ENCODE measurements at places on chromosomes 11 and 22. TPM values are rescaled to one million over a fixed set of nuclear protein-coding genes. Genes with fewer than 3 reads are reported as not detected.

DNA sequence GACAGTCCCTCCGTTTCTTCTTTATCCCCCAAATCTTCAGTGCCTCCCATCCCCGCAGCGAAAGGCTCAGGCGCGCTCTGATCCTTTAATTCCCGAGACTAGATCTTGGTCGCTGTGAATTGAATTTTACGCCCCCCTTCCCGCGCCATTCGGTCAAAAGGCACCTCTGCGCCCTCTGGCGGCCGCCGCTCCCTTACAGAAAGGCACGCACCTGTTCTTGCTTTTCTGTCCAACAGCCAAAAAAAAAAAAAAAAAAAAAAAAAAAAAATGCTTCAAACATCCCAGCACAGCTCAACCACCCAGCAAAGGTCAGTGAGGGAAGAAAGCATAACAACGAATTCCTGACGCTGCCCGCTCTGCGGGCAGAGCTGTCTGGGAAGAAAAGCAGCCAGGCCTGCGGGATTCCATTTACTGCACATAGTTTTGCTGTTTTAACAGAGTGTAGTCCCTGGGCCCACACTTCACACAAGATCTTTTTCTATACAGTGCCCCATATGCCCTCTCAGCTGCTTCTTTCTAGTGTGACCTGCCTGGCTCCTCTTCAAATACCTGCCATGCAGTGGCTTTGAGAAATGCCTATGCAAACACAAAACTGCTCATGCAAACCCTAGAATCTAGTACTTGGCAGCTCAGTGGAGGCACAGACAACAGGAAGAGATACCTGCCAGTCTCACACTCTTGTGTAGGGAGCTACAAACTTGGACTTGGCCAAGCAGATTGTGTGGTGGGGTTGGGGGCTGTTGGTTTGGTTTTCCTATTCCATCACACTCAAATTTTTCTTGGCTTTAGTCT lies 1.3 kb upstream of the ESAM start:
- peak; percentile 84 for DNase-seq

DNA sequence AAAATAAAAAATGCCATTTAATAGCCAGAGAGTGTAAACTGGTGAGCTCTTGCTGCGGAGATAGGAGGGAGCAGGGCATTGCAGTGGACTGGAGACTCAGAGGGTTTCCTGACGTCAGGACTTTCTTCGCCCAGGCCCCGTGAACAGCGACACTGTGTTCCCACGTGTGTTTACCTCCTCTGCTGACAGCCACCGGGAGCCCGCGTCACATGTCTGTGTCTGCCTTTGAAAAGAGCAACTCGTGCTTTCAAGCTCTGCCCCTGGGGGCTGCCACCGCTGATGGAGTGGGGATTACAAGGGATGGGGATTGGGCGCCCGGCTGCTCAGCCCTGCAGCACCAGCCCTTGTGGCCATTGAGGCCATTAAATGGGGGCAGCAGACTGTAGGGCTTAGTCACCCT lies 3.3 kb downstream of the TANGO2 start:
- DNase-seq: peak; percentile 53

GRCh38 chr22:27775758-27776649 lies 25.6 kb downstream of the MN1 start:
- peak; percentile 26 for DNase-seq

DNA sequence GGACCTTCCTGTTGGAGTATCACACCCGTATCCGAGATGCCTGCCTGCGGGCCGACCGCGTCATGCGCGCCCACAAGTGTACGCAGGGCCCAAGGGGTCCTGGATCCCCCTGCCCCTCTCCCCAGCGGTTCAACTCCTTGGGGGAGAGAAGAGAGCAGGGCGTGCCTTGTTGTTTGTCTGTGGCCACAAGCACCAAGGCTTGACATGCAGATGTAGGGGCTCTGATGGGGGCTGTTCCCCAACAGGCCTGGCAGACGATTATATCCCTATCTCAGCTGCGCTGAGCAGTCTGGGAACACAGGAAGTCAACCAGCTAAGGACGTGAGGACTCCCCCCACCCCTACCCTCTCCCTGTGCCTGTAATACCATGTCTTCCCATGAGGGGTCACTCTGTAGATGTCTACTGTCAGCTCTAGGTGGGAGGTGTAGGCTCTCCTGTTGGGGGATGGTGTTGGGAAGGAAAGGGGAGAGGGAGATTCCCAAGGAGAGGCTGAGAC lies 6.8 kb downstream of the CFL1 start:
- no peak for DNase-seq

- no peak for DNase-seq
Measured at GRCh38 chr11:46898396-46899095, 19.8 kb downstream of the LRP4 start.

DNA sequence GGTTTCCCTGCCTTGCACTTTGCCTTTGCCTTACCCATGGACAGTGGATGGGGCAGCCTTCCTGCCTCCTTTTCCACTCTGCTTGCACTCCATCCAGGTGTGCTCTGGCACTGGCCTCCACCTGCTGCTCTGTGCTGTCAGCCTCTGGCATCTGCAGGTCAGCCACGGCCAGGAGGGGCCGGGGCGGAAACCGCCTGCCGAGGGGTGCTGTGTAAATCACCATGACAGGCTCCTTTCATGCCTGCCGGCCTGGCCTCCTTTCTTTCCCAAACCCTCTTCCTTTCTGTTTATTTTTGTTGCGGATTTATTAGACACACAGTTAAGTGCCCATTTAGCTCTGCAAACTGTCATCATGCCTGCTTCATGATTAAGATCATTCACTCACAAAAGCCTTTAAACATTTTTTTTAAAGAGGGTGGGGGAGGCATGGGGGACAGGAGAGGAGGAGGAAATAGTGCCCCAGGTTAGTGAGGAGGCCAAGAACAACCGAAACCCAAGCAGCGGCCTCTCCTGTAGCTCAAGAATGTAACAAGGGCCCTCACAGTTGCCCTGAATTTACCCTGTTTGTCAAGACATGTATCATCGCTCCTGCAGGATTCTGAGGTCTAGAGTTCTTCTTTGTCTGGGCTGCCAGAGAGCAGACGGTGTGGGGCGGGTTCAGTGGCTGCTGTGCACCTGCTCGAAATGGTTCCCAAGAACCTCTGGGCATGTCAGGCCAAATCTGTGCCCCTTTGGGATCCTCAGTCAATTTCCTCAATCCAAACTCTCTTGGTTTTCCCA lies 83.3 kb downstream of the BARX2 start:
- no peak for DNase-seq

- DNase-seq: no peak
Measured at GRCh38 chr11:124861670-124862069, 3.6 kb upstream of the ROBO3 start.

DNA sequence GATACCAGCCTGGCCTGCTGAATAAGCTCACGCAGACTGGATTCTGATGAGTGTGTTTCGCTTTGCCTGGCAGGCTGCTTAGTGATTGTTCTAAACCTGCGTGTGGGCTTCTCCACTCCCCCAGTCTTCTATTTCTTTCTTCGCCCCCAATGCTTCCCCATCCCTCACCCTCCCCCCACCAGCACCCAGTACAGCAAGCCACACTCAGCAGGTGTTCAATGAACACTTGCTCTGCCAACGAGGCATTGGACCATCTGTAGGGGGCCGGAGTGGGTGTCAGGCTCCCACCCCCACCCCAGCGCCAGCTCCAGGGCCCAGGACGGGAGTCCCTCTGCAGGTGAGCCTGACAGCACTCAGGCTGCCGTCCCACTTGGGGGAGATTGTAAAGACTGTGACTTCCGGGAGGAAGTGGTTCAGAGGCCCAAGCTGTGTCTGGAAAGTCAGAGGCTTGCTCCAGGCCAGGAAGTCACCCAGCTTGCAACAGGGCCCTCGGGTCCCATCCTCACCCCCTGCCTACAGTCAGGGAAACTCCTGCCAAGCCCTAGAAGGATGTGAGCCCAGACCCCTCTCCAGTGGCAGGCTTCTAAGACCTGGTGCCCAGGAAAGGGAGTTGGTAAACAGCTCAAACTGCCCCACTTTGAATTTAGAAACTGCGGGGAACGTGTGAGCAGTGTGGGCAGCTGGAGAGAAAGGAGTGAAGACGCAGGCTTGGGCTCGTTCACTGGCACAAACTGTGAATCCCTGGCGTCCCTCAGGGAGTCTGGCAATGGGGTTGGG lies 66.3 kb upstream of the PRDM11 start:
- no peak for DNase-seq

DNA sequence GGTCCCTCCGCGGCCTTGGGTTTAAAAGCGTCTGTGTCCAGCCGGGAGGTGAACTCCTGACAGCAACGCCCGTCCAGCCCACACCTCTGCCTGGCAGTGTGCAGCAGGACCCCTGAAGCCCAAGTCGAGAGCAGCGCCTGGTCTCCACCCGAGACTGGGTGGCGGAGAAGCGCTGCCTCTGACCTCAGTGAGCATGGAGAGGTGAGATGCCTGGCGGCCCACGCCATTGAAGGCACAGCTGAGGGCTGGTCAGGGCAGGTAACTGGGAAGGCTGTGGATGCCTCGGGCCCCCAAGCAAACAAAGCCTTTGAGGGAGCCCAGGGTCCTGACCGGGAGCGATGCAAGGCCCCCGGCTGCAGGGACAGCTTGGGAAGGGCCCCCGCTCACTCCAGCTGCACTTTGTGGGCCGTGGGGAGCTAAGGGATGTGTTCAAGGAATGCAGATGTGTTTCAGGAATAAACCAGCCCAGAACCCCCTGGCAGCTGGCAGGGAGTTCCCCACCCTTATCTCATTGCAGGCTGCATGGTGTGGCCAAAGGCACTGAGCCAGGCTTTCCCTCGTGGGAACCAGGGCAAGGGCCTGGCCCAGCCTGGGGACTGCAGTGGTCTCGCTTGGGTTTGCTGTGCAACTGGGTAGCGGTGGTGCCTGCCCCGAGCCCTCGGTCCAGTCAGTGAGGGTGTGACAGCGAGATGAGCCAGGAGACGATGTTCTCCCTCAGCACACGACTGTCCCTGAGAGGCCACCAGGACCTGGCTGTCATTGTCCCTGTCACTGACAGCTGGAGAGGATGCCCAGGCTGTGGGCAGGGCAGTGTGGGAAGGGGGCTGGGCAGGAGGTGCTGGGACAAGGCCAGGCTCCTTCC lies 92.5 kb downstream of the WNT7B start:
- peak; percentile 49 for DNase-seq

DNA sequence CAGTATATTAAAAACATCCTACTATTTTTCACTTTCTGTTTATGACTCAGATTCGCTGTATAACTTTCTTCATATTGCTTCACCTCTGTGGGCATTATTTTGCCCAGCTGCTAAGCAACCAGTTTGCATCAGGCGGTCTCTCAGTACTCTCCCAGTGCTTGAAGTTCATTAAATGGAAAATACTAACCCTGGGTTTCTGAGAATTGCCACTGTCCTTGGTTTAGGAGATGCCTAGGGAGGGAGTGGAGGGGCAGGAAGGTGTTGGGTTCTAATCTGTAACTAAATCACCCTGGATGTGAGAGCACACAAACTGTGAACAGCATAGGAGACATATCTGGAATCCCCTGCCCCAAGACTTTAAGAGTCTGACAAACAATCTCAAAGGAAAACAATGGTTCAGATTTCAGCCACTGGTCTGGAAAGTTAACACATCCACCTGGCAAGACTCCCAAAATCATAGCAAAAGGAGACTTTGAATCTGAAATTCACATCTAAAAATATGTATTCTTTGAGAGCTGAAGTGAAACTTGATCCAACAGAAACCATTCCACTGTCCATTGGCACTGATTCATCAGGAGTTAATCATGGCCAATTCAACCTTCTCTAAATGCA lies 540.0 kb downstream of the SOX6 start:
- no peak for DNase-seq

DNA sequence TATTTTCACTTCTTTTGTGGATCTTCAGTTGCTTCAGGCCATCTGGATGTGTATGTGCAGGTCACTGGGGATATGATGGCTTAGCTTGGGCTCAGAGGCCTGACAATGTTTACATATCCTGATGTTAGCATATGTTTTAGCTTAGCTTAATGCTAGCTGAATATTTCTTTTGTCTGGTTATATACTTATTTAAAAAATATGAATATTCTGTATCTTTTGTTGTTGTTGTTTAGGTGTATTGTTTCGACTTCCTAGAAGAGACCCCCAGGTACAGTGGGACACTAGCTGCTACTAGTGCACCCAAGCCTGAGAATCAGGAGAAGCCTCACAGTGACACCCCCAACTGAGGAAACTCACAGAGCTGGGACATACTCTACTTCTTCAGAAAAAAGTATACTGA lies at the start of gene KDM4E:
KDM4E (plus strand) TSS at position 301 of the 400 bp plus-strand sequence. CDS start 300 bp downstream, outside the sequence.
- no peak for DNase-seq

GRCh38 chr11:23780231-23780630 lies 716.6 kb upstream of the LUZP2 start:
- DNase-seq: no peak

TPBGL gene
- not detected for total RNA-seq

FGF19 gene
- total RNA-seq: not detected

GGT1 gene
- 2.6 TPM for total RNA-seq

CTSW gene
- 0.22 TPM for total RNA-seq

All from psoas muscle (tissue), 8 donors.